CD4-positive, alpha-beta T cell treated with Interleukin-4 for 1 hour (primary cell): ENCODE measurements at places on chromosomes 5 and 9.

DNA sequence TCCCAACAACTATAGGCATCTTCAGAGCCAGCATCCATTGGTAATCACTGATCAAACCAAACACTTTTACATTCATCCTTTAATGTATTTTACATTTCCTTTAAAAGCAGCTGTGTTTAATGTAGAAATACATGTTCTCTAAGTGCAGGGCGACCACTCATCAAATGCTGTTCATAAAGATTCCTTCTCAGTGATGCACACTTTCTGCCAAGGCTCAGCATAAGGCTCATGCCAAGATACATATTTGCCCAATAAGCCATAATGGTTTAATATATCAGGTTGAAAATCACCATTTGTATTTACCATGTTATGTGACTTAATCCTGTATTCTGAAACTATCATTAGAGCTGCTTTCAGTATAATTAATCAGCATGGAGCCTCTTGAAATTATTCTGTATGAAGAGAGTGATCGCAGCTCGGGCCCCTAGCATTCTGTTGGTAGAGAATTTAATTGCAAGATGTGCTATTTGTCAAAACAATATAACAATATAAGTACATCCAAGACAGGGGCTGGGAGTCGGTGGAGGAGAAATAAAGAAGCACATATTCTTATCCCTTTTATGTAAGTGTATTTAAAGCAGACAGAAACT lies 267.5 kb downstream of the EBF1 start:
- DNase-seq: no peak

- no peak for DNase-seq
These were observed 70.0 kb upstream of the CDH10 start for GRCh38 chr5:24714746-24715145.

DNA sequence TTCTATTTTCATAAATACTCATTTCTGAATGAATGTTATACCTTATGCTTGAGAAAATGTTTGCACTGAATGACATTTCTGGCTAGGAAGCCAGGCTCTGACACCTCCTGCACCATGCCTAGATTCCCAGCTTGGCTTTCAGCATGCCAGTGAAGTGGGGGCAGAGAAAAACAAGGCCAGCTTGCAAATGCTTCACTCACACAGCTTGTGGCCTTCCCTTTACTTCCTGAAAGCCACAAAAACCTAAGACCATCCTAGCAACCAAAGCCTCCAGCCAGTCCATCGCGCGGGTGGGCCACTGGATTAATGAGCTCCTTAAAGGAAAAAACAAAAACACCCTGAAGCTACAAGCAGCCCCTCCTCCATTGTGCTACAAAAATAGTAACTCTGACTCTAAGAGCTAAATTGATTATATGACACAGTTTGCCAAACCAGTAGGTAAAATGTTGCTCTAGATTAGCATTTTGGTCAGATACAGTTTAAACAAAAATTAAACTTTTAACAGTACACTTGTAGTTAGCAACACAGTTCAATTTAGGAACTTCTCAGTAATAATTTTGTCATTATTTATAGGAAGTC lies 159.9 kb downstream of the TSSK1B start:
- no peak for DNase-seq

DNA sequence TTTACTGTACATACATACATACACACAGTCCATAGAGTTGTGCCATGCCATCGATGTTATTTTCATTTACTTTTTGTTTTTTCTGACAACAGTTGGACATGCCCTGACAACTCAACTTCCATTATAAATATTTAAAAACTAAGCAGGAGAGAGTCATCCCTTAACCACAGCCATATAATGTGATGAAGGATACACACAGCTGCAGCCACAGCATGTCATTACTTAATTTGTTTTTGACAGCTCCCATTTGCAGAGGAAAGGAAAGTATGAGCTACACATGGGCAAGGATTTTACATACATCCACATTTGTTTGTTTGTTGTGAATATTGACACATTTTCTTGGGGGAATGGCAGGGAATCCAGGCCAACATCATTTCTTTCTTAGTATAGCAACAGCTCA lies 91.5 kb upstream of the TUT7 start:
- DNase-seq: no peak

DNA sequence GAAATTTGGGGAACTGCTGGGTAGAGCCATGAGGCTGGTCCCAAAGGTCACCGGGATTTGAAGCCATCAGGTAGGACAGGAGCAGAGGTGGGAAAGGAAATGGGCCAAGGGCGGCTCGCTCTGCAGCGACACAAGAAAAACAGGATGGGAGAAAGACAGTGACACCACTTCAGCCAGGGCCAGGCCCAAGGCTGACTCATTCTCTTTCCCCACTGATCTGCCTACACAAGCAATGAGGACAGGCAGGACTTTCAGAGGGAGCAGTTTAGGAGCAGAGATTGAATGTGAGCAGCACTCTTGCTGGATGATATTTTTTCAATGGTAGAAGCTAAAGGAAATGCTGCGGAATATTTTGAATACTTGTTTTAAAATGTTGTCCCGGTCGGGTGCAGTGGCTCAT lies 3.5 kb downstream of the RUFY1 start:
- no peak for DNase-seq

- no peak for DNase-seq
These were observed 6.2 kb downstream of the VPS13A start for GRCh38 chr9:77183581-77183980.

DNA sequence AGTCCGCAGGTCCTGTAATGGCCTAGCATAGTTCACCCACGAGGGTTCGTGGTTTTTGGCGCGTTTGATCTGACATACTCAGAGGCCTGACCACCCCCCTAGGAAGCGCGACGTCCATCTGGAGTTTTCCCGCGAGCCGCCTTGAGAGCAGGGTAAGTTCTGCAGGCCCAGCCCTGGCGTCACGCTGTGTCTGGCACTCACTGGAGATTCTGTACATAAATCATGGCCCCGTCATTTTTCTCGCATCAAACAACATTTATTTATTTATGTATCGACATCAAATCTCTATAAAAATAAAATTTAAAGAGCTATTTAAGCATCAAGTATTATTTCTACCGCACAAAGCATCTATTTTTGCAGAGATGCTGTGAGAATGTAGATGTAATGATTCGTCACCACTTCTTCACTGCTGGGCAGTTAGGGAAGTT lies 437 bp upstream of the TRIM41 start:
- DNase-seq: no peak

DNA sequence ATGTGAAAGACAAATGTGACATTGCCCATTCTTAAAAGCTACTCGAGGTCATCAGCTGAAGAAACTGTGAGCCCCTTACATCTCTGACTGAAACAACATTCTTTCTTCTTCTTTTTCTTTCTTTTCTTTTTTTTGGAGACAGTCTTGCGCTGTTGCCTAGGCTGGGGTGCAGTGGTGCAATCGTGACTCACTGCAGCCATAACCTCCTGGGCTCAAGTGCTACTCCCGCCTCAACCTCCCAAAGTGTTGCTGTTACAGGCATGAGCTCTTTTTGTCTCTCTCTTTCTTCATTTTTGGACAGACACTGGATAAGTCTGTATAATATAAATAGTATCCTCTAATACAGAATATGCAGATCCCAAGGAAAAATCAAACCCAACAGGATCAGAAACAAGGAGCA lies 263.7 kb upstream of the KLF9 start:
- no peak for DNase-seq

DNA sequence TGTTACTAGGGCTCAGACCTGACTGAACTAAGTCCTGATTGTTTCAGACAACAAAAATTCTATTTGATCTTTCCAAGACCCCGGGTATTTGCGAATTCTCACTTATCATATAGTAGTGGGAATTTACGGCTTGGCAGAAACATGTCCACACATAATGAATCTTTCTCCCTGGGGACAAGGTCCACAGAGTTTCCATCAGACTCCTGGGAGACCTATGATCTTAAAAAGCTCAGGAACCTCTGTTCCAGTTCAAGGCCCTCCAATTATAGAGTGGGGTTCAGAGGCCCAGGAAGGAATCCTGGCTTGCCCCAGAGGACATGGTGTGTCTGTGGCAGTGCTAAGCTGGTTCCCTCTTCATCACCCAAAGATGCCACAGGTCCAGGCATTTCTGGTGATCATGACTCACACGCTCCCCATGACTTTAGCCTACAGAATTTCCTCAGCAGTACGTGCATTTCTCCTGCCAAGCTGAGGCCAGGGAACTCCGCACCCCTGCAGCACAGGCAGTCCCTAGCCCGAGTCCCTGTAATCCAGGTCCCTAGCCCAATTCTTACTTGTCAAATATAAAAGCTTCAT lies 12.6 kb downstream of the RAPGEF1 start:
- no peak for DNase-seq

DNA sequence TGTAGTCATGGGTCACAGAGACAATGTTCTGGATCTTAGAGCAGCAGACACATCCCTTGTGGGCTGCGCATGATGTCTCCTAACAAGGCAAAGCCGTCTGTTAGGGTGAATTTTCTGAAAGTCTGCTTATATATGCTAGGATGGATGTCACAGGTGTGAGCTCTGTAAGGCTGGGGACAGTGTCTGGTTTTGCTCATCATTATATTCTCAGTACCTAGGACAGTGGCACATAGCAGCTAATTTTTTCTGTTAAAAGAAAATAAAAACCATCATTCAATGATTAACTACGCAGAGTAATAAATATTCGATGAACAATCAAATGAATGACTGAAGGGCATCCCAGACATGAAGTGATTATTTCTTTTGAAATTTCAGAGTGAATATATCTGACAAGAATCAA lies 52.9 kb upstream of the FAM169A start:
- no peak for DNase-seq

- DNase-seq: no peak
These were observed 57.9 kb downstream of the CSNK1A1 start for GRCh38 chr5:149493316-149493715.

- DNase-seq: no peak
These were observed 55.1 kb downstream of the RETREG1 start for GRCh38 chr5:16561660-16562059.

- no peak for DNase-seq
These were observed 14.2 kb upstream of the LVRN start for GRCh38 chr5:115948091-115948534.

- DNase-seq: no peak
These were observed 79.1 kb downstream of the AOPEP start for GRCh38 chr9:94805585-94805984.

DNA sequence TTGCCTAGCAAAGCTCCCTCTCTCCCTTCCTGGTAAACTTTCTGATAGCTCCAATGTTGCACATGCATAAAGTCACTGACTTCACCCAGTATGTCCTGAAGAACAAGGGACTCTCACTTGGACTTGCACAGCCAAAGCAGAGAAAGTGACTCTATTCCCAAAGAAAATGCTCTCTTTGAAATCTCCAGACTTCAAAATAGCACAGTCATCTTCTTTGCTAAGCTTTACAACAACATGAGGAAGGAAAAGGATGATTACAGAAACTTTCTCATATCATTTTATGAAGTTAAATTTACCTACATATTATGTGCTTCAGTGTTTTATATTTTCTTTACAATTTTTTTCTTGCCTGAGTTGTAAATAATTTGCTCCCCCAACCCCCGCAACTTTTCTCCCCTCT lies 264.6 kb downstream of the PJA2 start:
- DNase-seq: no peak

DNA sequence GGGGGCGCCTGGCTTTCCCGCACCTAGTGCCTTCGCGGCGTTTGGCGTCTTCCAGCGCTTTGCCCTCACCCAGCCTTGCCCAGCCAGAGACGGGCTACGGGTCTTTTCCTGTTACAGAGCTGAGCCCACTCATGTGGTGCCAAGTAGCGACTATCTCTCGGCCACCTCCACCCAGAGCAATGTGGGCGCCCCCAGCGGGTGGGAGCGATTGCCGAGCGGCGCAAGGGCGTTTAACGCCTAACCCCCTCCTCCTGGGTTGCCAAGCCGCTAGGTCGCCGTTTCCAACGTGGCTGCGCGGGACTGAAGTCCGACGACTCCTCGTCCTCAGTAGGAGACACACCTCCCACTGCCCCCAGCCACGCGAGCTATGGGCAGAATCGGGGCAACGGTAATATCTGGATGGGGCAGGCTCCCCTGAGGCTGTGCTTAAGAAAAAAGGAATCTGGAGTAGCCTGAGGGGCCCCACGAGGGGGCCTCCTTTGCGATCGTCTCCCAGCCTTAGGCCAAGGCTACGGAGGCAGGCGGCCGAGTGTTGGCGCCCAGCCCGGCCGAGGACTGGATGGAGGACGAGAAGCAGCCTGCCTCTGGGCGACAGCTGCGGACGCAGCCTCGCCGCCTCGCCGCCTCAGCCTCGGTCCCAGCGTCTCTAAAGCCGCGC lies 5.8 kb downstream of the TLX3 start:
- DNase-seq: no peak

GRCh38 chr9:88237479-88237961 lies 99.2 kb upstream of the SPATA31C2 start:
- DNase-seq: no peak

- DNase-seq: no peak
These were observed 27.8 kb downstream of the GARNL3 start for GRCh38 chr9:127292415-127292814.

DNA sequence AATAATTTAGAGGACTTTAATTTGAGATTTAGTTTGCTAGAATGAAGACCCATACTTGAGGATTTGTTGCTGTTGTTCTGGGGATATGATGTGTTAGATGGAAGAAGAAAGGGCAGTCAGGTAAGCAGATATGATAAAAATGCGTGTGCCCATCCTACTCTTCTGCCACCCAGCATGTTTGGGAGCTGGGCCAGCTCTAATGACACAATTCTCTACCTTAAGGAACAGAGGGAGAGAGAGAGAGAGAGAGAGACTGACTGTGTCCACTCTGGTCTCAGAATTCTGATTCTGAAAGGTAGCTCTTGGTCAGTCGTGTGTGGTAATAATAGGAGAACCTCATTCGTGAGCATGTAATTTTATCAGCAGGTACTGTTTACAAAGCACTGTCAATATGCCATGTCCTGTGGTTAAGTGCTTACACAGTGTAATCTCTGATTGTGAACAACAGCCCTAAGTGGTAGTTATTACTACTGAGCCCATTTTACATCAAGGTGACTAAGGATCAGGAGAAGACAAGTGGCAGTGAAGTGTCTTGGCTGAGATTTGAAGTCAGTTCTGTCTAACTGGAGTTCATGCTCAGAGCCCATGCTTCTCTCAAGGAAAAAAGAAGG lies 307.4 kb upstream of the SEMA6A start:
- DNase-seq: no peak

DNA sequence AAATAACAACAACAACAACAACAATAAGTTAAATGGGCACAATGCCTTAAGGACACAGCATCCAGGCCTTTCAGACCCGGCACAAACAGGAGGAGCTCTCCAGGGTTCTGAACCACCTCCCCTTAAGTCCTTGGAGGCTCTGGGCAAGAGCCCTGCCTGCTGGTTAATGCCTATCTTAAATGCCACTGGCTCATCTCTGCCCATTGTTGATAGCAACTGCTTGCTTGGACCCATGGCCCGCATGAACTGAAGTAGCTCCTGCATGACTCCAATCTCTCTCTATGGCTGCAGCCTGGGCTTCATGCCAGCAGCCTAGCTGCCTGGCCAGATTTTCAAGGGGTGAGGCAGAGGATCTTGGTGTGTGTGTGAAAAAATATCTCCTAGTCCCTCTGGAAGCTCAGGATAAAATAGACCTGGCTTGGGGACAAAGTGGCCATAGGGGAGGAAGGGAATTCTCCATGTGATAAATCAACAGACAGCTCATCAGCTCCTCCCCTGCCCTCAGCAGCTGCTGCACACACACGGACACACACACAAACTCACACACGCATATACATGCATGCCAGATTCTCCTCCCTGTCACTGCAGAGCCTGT lies 27.4 kb downstream of the FAM219A start:
- DNase-seq: no peak
